ENCODE measurements at places on chromosomes 16 and 17.

DNA sequence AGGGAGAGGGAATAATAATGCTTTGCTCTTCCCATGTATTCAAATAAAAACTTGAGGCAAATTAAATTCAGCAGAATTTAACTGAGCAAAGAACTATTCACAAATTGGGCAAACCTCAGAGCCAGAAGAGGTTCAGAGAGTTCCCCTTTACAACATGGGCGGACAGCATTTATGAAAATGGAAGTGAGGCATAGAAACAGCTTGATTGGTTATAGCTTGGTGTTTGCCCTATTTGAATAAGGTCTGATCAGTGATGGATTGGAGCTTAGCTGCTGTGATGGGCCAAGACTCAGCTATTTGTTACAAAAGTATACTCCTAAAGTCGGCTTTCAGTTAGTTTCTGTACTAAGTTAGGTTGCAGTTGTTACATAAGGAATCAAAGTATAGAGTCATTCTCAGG, 63.0 kb downstream of the TMEM100 start:
- no peak overlapping the region for H3K4me3 ChIP-seq
- peaks cover 52% of the 10 kb centered on the region for H3K27me3 ChIP-seq
- no peaks in the 10 kb centered on the region for H3K36me3 ChIP-seq
- no peak overlapping the region for H3K27ac ChIP-seq

- no peaks in the 10 kb centered on the region for H3K27me3 ChIP-seq
- H3K4me3 ChIP-seq = no peak overlapping the region
- H3K36me3 ChIP-seq = no peaks in the 10 kb centered on the region
- no peak for DNase-seq
- H3K4me1 ChIP-seq = no peaks in the 10 kb centered on the region
These were observed 280.0 kb downstream of the SOX9 start for GRCh38 chr17:72400863-72401262.

DNA sequence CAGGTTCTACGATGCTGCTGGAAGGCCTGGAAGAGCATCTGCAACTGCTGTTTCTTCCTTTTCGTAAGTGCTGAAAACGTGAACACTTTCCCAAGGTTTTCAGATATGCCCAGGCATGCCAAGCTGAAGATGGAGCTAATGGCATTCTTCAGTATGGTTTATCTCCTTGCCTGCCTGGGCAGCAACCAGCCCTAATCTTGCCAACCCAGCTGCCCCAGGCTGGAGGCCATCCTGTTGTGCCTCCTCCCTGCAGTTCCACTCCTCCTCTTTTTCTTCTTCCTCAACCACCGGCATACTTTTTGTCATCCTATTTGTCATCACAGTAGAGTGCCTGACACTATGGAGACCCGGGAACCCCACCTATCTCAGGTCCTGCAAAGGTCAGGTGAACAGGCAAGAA, 1849.3 kb downstream of the TP53TG3F start:
- DNase-seq = no peak
- H3K27ac ChIP-seq = no peak overlapping the region
- no peaks in the 10 kb centered on the region for H3K4me1 ChIP-seq
- no peaks in the 10 kb centered on the region for H3K27me3 ChIP-seq

DNA sequence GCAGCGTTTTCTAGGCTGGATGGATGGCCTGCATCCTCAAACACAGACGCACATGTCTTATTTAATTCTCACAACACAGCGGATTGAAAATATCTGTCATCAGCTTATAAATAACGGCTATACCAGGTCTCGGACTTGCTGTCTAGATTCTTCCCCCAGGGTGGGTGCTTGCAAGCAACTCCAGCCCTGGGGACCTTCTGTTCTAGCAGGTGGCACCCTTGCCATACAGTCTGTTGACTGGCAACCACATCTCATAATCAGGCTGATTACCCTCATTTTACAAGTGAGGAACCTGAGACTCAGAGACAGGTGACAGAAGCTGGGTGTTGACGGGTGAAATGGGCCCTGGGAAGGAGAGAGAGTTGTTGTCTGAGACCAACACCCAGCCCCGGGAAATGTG, 16.2 kb upstream of the SEZ6 start:
- H3K4me1 ChIP-seq = peaks cover 8% of the 10 kb centered on the region
- no peaks in the 10 kb centered on the region for H3K36me3 ChIP-seq
- no peak overlapping the region for H3K27ac ChIP-seq
- H3K27me3 ChIP-seq = peaks cover 72% of the 10 kb centered on the region
- no peak for DNase-seq

GRCh38 chr16:12975766-12976165, 74.4 kb downstream of the SHISA9 start:
- no peaks in the 10 kb centered on the region for H3K27me3 ChIP-seq
- no peak overlapping the region for H3K4me3 ChIP-seq
- no peak overlapping the region for H3K27ac ChIP-seq
- no peaks in the 10 kb centered on the region for H3K36me3 ChIP-seq

DNA sequence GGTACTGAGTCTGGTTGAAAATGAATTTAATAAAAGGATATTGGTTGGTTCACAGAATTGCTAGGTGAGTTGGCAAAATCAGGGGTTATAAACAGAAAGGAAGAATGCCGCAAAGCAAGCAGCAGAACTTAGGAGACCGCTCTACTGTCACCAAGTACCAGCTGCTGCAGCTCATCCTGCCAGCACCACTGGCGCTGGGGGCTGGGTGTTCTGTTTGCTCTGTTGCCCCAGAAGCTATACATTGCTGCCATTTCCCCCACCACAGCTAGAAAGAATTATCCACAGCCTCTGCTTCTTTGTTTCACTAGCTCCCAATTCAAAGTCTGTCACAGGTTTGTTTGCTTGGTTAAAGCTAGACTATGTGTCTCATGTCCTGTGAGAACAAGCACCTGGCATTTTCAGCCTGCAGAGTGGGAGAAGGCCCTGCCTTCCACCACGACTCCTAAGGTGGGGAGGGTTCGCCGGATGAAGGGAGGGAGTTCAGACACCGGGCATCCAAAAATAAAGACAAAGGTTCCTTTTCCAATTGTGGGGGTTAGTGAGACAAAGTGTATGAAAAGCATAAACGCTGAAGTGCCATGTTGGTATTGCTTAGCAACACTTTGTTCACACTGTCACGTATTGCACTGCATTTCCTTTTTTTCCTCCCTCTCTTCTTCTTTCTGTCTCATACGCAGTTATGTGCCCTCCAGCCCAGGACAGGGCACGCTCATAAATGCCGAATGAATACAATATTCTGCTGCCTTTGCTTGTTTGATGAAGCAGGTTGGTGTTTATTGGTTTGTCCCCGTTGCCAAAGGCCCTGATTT, 9.6 kb upstream of the CPD start:
- no peak overlapping the region for H3K27ac ChIP-seq
- peaks cover 12% of the 10 kb centered on the region for H3K4me1 ChIP-seq
- H3K36me3 ChIP-seq = peaks cover 10% of the 10 kb centered on the region
- H3K4me3 ChIP-seq = no peak overlapping the region
- no peak for DNase-seq
- H3K27me3 ChIP-seq = no peaks in the 10 kb centered on the region

DNA sequence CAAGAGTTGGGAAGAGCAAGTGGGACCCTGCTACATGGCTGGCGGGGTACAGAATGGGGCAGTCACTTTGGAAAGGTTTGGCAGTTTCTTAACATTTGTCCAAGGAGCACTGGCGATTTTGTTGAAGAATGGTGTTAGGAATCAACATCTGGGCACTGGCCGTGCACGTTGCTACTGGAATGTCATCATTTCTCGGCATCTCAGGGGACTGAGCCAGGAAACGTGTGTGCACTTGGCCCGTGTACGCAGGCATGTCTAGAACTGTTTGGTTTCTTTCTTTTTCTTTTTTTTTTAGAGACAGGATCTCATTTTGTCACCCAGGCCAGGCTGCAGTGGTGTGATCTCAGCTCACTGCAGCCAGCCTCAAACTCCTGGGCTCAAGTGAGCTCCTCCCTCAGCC, 17.3 kb upstream of the FOXK2 start:
- H3K27ac ChIP-seq = no peak overlapping the region
- H3K4me1 ChIP-seq = peaks cover 10% of the 10 kb centered on the region
- peaks cover 4% of the 10 kb centered on the region for H3K36me3 ChIP-seq
- no peak overlapping the region for H3K4me3 ChIP-seq

DNA sequence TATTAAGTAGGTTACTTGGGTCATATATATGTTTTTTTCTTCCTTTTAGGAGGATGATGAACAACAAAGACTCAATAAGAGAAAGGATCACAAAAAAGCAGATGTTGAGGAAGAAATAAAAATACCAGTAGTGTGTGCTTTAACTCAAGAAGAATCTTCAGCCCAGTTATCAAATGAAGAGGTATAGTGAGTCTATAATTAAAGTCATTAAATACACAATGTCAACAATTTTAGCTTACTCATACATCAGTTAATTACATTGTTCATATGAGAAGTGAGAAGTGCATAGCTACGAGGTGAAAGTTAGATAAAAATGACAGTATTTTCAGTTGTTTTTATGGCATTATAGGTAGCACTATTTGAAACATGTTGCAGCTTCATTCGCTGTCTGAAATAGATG, 65.2 kb downstream of the NUP88 start:
- peaks cover 76% of the 10 kb centered on the region for H3K36me3 ChIP-seq
- no peaks in the 10 kb centered on the region for H3K27me3 ChIP-seq
- H3K27ac ChIP-seq = no peak overlapping the region
- H3K4me3 ChIP-seq = no peak overlapping the region
- H3K4me1 ChIP-seq = peaks cover 6% of the 10 kb centered on the region

DNA sequence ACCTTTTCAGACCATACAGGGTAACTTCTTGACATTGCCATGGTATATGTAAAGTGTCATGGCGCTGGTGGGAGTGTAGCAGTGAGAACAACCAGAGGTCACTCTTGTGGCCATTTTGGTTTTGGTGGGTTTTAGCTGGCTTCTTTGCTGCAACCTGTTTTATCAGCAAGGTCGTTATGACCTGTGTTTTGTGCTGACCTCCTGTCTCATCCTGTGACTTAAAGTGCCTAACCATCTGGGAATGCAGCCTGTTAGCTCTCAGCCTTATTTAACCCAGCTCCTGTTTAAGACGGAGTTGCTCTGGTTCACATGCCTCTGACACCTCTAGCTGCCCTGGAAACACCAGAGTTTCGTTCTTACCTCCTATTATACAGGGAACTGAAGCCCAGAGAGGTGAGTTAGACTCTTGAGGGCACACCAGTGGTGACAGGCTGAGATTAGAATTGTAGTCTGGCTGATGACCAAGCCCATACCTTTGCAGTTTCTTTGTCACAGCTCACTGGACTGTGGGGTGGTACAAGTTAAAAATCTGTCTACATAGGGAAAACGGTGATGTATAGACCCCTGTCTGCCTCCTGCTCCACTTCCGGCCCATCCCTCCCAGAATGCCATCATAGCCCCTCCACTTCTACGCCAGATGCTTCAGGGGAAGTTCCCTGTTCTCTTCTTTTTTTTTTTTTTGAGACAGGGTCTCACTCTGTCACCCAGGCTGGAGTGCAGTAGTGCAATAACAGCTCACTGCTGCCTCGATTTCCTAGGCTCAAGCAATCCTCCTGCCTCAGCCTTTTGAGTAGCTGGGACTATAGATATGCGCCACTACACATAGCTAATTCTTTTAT, 21.0 kb downstream of the KSR1 start:
- no peaks in the 10 kb centered on the region for H3K27me3 ChIP-seq
- H3K4me3 ChIP-seq = no peak overlapping the region

- no peak overlapping the region for H3K4me3 ChIP-seq
- no peak overlapping the region for H3K27ac ChIP-seq
- peaks cover 8% of the 10 kb centered on the region for H3K36me3 ChIP-seq
- no peak for DNase-seq
These were observed 159.1 kb downstream of the SKAP1 start for GRCh38 chr17:48270899-48271298.
